ENCODE measurements at places on chromosomes 2 and 18.

DNA sequence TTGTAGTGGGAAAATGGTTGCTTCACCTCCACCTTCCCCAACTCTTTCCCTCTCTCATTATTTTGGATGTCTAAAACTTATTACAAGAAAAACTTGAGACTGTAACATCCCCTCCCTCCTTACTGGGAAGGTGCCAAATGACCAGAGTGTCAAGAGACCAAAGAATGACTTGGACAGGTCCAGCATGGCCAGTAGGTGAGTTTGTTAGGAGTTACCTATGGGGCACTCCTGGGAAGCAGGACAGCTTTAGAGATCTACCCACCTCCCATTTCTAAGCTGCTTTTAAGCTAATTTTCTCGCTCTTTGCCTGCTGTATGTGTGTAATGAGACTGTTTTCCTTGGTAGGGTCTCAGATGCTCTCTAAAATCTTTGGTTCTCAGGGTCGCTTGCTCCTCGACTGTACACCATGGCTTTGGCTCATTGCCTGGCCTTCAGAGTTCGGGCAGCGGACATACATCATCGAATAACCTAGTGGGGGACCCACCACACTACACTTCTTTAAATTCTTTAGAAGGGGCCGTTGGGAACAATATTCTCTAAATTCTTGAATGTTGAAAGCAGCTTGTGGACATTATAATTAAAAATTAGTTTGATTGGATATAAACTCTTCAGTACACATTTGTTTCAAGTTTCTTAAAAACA is 45.2 kb downstream of the SLC30A6 start:
- no peak for DNase-seq

DNA sequence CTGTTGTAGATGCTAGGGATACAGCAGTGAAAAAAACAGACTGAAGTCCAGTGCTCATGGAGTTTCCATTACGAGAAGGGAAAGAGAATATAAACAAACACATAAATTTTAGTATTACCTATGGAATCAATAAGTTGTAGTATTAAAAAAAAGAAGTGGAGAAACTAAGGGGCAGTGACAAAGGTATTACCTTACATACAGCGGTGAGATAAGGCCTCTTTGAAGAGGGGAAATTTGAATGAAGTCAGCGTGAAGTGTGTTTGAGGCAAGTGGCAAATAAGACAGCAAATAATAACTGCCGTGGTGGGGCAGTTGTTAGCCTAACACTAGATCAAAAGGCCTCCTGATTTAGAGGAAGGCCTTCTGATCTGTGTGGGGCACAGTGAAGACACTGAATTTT is 57.9 kb downstream of the TLK1 start:
- no peak for DNase-seq

DNA sequence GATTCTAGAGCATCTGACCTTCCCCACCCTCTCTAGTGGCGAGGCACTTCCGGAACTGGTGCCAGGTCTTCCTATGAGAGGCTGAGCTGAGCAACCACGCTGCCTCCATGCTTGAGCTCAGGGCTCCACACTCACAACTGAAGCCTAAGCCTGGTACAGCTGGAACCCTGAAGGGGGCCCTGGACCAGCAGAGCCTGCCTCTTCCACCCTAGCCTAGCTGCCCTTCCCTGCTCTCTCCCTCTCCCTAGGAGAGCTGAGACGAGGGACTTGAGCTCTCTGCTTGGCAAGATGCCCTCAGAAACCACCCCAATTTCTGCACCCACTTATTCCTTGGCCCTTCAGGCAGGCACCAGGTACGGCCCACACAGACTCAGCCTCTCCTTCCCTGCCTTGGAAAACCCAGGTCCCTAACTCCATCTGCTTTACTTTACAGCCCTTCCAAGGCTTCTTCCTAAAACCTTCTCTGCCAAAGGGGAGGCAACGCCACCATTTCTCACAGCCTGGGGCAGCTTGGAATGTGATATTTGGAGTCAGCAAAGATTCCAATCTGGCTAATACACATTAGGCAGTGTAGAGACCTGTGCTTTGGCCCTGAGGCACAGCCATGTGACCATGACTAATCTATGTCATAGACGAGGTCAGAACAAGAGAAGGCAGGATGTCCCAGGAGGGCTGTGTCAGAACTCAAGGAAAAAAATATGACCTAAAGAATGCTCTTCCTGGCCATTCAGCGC is 18.8 kb downstream of the COX7A2L start:
- DNase-seq = no peak

GRCh38 chr2:68193144-68193543 is 35.5 kb downstream of the PNO1 start:
- no peak for DNase-seq

- no peak for DNase-seq
Measured at GRCh38 chr2:69366-70344, 23.4 kb upstream of the FAM110C start.

DNA sequence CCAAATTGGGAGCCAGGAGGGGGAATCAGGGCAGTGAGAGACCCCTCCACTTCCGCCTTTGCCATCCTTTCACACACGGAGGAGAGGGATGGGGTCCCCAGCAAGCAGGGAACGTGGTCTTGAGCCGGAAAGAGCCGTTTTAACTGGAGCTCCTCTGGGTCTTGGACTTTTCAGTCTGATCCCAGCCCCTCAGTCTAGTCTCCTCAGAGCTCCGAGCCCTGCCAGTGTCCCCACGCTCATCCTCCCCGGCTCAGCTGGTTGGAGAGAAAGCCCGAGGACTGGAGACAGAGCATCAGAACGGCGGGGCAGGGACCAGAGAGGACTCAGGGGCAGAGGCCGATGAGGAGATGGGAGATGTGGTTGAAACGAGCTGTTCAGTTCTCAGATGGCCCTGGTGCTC is 26.1 kb upstream of the OTOF start:
- no peak for DNase-seq

GRCh38 chr2:134527381-134527780 is 191.4 kb downstream of the TMEM163 start:
- no peak for DNase-seq

DNA sequence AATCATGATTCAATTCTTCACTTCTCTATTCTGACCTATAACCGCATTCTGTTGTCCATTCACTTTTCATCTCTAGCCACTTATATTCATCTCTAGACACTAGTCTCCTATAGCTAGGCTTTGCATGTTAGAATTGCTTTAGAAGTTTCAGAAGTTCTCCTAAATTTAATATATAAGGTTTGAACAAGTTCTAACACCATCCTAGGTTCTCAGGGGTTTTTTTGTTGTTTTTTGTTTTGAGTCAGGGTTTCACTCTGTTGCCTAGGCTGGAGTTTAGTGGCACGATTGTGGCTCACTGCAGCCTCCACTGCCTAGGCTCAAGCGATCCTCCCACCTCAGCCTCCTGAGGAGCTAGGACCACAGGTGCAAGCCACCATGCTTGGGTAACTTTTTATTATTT is 19.9 kb downstream of the WDSUB1 start:
- DNase-seq = no peak

DNA sequence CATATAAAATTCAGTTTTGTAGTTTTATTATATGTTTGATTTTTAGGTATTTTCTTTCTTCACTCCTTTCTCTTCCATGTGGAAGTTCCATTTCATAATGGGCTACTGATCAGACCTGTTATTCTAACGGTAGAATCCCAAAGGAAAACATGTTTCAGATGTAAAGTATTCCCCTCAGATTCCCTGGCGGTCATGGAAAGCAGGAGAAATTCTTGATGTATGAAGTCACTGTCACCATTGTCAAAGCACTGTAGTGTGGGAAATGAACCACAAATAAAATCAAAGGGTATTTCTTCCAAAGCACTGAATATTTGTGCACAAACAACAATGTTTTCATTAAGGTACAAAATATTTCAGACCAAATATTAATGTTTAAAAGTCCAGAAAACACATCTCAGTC is 237.3 kb upstream of the KLHL14 start:
- DNase-seq = no peak

DNA sequence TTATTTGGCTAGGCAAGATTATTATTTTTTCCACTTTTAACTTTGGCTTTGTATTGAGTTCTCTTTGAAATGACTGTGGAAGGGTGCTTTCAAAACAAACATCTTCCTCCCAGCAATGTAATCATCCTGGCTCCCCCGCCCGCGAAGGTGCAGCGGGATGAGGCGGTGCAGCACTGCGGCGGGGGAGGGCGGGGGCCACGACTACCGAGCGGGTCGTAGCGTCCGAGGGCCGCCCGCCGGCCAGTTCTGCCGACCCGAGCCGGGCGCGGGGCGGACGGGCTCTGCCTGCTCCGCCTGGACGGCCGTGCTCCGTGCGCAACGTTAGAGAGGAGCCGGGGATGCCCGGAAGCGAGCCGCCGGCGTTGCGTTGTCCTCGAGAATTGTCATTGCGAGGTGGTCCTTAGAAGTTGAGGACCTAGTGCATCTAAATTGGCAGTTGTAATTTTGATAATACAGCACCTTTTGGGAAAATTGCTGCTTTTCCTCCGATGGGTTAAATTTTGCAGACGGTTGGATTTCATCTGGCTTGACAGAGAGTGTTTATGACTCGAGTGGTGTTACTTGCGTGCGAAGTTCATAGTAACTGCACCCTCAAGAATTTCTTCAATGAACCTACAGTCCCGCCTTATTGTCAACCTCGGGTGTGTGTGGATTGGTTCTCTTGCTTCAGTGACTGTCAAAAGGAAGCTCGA is 1.1 kb downstream of the EPC2 start:
- DNase-seq = peak; percentile 33

DNA sequence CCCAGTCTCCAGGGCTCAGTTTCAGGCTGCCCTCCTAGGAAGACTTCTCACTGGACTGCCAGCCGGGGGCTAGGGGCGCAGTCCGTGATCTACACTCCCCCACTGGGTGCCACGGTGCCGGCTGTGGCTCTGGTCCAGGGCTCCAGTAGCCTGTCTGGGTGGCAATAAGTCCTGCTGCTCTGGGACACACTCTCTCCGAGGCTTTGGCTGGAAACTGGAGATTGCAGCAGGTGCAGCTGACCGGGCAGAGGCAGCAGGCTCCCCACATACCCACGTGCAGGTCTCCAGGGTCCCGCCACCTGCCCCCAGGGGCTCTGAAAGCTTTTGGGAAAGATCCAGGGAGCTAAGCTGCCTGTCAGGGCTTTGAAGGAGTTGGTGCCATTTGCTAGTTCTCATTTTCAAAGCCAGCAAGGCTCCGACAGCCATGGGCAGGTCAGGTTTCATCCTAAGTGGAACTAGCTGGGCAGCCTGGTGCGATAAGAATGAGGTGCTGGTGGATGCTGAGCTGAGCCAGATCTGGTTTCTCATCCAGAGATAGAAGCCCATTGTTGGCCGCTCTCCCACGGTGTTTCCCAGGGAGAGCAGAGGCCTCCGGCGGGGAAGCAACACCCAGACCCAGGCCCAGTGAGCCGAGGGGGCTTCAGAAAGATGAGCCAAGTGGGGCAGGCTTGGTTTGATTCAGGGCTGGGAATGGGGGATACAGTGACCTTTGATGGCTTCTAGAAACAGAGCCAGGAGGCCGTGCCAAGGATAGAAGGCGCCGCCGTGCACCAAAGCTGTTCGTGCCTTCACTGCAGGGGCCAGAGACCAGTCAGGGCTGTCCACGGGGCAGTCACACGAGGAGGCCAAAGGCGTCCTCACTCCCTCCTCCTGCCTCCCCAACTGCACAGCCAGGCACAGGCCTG is 141.7 kb upstream of the GPC1 start:
- DNase-seq = no peak

DNA sequence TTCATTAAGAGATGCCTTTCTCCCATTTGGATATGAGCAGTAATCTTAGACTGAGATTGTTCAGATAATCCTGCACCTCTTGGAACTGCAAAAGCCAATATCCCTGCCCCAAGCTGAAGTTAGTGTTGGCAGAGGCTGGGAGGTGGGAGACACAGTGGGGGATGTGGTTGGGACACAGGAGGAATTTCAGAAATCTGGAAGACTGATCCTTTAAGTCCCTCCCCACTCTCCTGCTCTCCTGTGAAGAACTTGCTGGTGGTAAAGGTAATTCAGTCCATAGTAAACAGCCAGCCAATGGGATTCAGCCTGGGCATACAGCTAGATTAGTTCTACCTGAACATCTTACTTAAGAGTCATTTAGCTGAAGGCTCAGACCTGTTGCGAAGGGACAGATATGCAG is 50.0 kb upstream of the TMEM178A start:
- no peak for DNase-seq

DNA sequence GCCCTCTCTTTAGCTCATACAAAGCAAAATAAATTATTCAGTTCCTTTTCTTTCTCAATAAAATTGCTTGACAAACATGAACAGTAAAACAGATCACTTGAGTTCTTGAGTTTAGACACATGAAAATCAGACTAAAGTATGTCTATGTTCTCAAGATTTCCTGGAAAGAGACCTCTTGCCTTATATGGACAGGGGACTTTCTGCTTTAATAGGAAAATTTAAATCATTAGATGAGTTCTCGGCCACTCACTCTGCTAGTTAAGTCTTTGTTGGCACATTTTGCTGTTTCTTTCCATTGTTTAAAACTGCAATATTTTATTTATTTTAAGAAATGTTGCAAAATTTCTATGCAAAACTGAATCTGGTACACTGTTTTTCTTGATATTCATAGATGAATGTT is 207.8 kb downstream of the RND3 start:
- DNase-seq = no peak

DNA sequence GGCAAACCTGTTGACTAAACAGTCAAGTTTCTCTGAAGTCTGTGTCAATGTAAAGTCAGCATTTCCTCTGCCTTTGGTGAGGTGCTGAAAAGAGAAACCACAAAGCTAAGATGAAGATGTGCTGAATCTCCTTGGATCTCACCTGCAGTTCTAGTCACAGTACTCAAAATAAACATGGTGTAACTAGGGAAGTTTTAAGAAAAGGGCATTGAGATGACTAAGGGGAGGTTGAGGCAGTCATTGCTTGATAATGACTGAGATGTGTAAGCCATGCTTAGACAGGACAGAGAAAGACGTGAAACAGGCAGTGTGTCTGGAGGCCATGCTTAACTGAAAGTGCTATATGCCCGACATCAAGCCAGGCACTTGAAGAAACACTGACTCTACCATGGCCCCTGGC is 1010.0 kb upstream of the CELF4 start:
- DNase-seq = no peak
